ENCODE measurements at places on chromosomes 1 and 21. TPM values are rescaled to one million over a fixed set of nuclear protein-coding genes. Genes with fewer than 3 reads are reported as not detected.

IL19 gene
- not detected for total RNA-seq

C4BPA gene
- total RNA-seq: 0.52 TPM

OR14K1 gene
- total RNA-seq: 0.52 TPM

NBPF6 gene
- total RNA-seq: not detected

PCP4L1 gene
- 0.52 TPM for total RNA-seq

FOXD3 gene
- total RNA-seq: 5.2 TPM

ANKRD65 gene
- total RNA-seq: 5.7 TPM

SCAF4 gene
- 8.4 TPM for total RNA-seq

SERINC2 gene
- 2.1 TPM for total RNA-seq

HMGCS2 gene
- 2.1 TPM for total RNA-seq

Data from skeletal muscle tissue (tissue), 5 donors.